ENCODE measurements at places on chromosomes 7 and 10.

DNA sequence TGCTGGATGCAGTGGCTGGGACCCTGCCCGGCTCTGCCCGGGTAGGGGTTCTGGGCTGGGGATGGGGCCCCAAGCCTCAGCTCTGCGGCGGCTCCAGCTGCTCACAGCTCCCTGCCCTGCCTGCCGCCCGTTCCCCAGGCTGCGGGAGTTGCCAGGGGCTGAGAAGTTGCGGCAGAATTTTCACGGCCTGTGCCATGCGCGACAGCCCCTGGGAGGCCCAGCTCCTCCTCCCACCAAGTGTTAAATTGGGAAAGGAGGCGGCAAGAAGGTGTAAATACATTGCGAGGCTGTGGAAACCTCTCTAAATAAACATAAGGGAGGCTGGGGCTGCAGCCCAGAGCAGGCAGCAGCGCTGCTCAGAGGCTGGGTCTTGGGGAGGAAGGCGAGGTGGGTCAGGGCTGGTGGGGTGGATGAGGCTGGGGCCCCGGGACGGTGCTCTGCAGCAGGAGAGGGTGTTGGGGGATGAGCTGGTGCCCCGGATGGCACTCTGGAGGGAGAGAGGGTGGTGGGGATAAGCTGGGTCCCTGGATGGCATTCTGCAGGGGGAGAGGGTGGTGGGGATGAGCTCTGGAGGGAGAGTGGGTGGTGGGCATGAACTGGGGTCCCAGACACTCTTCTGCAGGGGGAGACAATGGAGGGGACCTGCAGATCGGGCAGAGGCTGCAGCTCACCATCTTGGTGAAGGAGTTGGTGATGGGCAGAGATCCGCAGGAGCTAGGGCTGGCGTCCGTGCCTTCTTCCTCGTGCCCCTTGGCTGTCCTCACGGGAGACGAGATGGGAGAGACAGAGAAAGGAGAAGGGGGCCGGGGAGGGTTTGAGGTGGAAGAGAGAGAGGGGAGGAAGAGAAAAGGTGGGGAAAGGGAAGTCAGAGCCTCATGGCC lies 85.5 kb upstream of the GNA12 start:
- DNase-seq = no peak

DNA sequence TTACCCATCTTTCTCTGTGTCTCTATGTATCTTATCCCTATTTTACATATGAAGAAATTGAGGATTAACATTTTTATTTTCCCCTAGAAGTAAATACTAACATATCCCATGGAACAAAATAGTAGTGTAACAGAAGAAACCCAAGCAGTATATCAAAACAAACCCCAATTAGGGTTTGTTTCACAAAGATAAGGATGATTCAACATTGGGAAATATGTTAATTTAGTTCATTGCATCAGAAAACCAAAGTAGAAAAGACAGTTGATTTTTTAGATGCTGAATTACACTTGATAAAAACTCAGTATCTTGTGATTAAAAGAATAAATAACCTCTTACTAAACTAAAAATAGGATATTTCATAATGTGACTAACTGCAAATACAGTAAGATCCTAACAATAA lies 87.8 kb downstream of the GLCCI1 start:
- no peak for DNase-seq

- no peak for DNase-seq
These were observed 173.3 kb upstream of the AGK start for GRCh38 chr7:141377906-141378305.

DNA sequence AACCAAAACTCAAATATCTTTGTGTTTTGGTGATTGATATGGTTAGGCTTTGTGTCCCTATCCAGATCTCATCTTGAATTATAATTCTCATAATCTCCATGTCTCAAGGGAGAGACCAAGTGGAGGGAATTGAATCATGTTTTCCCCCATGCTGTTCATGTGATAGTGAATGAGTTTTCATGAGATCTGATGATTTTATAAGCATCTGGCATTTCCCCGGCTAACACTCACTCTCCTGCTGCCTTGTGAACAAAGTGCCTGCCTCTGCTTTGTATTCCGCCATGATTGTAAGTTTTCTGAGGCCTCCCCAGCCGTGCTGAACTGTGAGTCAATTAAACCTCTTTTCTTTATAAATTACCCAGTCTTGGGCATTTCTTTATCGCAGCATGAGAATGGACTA lies 419.5 kb downstream of the SH2D4B start:
- no peak for DNase-seq

GRCh38 chr7:27955596-27955995 lies 215.6 kb downstream of the TAX1BP1 start:
- no peak for DNase-seq

- peak; percentile 22 for DNase-seq
These were observed 97.3 kb upstream of the SFMBT2 start for GRCh38 chr10:7507887-7508726.

- no peak for DNase-seq
These were observed 12.2 kb upstream of the LGI1 start for GRCh38 chr10:93745408-93746065.

- DNase-seq = no peak
These were observed 73.9 kb upstream of the GTF2I start for GRCh38 chr7:74583630-74584029.

GRCh38 chr10:32384171-32384570 lies 37.2 kb upstream of the EPC1 start:
- DNase-seq = no peak

- DNase-seq = no peak
These were observed 95.3 kb downstream of the CCSER2 start for GRCh38 chr10:84423719-84424118.

DNA sequence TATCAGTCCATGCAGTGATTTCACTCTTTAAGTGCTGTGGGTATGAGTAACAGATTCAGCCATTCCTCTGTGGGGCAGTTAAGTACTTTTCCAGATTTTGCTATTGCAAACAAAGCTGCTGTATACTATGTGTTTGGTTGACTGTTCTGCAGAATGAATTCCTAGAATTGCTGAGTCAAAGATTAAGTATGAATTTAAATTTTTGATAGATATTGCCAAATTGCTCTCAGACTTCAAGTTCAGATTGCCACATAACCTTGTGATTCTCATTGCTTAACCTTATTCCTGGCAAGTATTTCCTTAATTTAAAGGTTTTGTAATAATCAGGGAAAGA lies 21.6 kb upstream of the SAR1A start:
- no peak for DNase-seq

GRCh38 chr7:16526742-16527540 lies at the start of gene LRRC72:
Gene LRRC72, plus strand, starts transcription at chr7:16526825. Its CDS starts 128 bp downstream, at chr7:16526953.
- DNase-seq = no peak

GRCh38 chr10:67088036-67088435 lies 162.2 kb downstream of the LRRTM3 start:
- DNase-seq = no peak

- no peak for DNase-seq
These were observed 305.5 kb downstream of the GPR37 start for GRCh38 chr7:124460056-124460450.

GRCh38 chr7:5420067-5420880 lies 3.4 kb downstream of the TNRC18 start:
- no peak for DNase-seq

DNA sequence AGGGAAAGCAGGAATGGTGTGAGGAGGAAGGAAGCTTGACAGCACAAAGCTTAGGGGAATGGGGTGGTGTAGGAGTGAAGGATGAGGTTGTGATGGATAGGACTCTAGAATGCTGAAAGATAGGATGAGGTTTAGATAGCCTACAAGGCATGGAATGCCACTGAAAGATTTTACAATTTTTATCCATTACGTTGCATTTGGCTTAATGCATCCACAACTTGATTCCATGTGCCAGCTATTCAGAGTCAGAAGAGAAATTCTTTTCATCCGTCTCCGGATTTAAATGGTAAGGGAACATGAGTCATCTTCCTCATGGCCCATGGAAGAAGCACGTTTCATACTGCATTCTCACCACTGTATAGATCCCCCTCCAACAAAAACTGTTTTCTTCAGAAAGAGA lies 212.4 kb upstream of the BMPER start:
- no peak for DNase-seq

DNA sequence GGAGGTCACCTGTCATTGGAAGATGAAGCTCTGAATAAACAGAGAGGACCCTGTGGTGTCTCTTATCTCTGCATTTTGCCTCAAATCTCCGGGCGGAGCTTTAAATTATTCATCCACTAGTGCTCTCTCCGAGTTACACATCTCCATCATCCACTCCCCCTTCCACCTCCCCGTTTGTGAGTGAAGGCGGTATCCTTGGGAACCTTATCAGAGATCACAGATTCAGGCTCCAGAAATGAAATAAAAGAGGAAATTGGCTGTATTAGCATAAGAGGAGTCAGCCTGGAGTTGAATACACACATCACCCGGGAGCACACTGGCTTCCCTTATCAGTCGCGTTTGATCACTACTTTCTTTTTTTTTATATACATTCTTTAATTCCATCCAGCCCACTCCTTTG lies 1184.8 kb downstream of the GATA3 start:
- DNase-seq = no peak

- DNase-seq = no peak
These were observed 18.6 kb downstream of the TECPR1 start for GRCh38 chr7:98233219-98234070.

All from CD8-positive, alpha-beta memory T cell (primary cell).